ENCODE measurements at places on chromosomes 12 and 14. TPM values are rescaled to one million over a fixed set of nuclear protein-coding genes. Genes with fewer than 3 reads are reported as not detected.
A peak's percentile ranks its signal among the peaks of the same experiment; 100 is the strongest.

Gene HSPA2
- total RNA-seq = under 0.01 TPM

DNA sequence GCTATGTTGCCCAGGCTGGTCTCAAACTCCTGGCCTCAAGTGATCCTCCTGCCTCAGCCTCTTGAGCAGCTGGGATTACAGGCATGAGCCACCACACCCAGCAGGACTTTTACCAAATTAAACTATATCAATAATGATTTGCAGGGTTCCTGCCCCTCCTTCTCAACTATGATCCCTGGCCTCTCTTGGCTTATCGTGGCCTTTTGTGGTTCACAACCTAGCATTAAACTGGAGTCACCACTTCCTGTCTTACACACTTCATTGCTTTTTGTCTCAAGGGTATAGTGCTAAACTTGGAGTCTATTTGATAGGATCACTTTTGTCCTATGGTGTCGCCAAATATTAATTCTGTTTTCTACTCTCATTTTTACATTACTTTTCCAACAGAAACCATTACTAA lies 64.5 kb downstream of the SEC23A start:
- DNase-seq = no peak
- no peak overlapping the region for H3K4me3 ChIP-seq
- no peaks in the 10 kb centered on the region for H3K27me3 ChIP-seq
- H3K27ac ChIP-seq = no peak overlapping the region

DNA sequence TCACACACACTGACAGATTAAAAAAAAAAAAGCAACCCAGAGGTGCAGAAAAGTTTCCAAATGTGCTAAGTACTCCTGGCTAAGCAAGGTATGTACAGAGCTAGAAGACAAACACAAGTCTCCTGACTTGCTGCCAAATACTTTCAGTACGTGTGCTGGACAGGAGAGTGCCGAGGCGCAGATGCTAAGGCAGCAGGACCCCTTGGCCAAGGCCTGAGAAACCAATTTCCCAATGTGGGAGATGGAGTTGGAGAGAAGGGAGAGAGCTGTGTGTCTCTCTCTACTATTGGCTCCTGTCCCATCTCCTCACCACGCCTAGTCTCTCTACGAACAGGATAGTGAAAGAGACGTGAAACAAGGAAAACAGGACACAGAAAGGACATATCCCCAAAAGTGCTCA lies 5.3 kb downstream of the SPRYD3 start:
- H3K4me1 ChIP-seq = peaks cover 63% of the 10 kb centered on the region
- H3K27me3 ChIP-seq = no peaks in the 10 kb centered on the region
- no peak overlapping the region for H3K4me3 ChIP-seq
- H3K36me3 ChIP-seq = peaks cover 79% of the 10 kb centered on the region

Gene C12orf50
- total RNA-seq = not detected

Gene MYF6
- total RNA-seq = not detected

Gene ETFBKMT
- total RNA-seq = 4.9 TPM

Gene BEGAIN
- not detected for total RNA-seq

DNA sequence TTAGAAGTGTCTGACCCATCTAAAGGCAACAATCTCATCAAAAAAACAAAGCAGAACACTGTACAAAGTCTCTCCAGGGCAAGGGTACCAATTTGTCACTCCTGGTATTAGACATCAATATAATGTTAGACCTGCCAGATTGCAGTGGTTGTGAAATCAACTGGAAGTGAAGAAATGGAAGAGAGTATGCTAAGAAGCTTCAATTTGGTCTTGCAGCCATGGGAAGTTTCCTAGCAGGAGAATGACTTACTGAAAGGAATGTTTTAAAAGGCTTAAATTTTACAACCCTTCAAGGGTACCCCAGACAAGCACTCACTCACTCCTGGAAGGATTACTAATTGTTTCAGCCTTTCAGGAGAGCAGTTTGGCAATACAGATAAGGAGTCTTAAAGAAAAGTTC lies 18.9 kb downstream of the LLPH start:
- H3K27ac ChIP-seq = no peak overlapping the region
- no peaks in the 10 kb centered on the region for H3K36me3 ChIP-seq
- no peak overlapping the region for H3K4me3 ChIP-seq
- no peaks in the 10 kb centered on the region for H3K27me3 ChIP-seq
- DNase-seq = no peak

GRCh38 chr12:81360916-81361315 lies 283.0 kb downstream of the ACSS3 start:
- no peak overlapping the region for H3K27ac ChIP-seq
- H3K4me3 ChIP-seq = no peak overlapping the region
- H3K27me3 ChIP-seq = no peaks in the 10 kb centered on the region
- DNase-seq = no peak
- H3K36me3 ChIP-seq = no peaks in the 10 kb centered on the region

GRCh38 chr12:75820071-75820470 lies 211.5 kb downstream of the PHLDA1 start:
- no peak for DNase-seq
- no peaks in the 10 kb centered on the region for H3K36me3 ChIP-seq
- no peaks in the 10 kb centered on the region for H3K27me3 ChIP-seq

Gene PIK3C2G
- 159 TPM for total RNA-seq

GRCh38 chr14:75113932-75114539 lies 12.8 kb downstream of the NEK9 start:
- no peaks in the 10 kb centered on the region for H3K4me1 ChIP-seq
- H3K27ac ChIP-seq = no peak overlapping the region
- peaks cover 100% of the 10 kb centered on the region for H3K36me3 ChIP-seq
- H3K4me3 ChIP-seq = no peak overlapping the region
- H3K27me3 ChIP-seq = no peaks in the 10 kb centered on the region
- no peak for DNase-seq

DNA sequence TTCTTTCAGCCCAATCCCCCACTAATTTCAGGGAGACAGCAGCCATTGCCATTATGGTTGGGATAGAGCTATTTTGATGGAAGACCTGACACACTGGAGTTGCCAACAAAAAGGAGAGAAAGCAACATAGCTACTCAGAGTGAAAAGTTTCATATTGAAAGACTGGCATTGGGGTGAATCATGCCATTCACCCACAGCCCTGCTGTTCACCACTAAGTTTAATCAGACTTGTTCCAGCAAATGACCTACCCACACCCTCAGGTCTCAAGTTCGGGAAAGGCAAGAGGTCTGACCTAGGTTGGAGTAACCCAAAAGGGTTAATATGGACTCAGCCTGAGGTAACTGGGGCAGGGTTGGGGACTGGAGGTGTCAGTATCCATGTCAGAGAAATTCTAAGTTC lies 169.2 kb downstream of the PAWR start:
- H3K4me1 ChIP-seq = peaks cover 5% of the 10 kb centered on the region
- no peak overlapping the region for H3K27ac ChIP-seq
- H3K4me3 ChIP-seq = no peak overlapping the region
- H3K27me3 ChIP-seq = no peaks in the 10 kb centered on the region
- DNase-seq = no peak

DNA sequence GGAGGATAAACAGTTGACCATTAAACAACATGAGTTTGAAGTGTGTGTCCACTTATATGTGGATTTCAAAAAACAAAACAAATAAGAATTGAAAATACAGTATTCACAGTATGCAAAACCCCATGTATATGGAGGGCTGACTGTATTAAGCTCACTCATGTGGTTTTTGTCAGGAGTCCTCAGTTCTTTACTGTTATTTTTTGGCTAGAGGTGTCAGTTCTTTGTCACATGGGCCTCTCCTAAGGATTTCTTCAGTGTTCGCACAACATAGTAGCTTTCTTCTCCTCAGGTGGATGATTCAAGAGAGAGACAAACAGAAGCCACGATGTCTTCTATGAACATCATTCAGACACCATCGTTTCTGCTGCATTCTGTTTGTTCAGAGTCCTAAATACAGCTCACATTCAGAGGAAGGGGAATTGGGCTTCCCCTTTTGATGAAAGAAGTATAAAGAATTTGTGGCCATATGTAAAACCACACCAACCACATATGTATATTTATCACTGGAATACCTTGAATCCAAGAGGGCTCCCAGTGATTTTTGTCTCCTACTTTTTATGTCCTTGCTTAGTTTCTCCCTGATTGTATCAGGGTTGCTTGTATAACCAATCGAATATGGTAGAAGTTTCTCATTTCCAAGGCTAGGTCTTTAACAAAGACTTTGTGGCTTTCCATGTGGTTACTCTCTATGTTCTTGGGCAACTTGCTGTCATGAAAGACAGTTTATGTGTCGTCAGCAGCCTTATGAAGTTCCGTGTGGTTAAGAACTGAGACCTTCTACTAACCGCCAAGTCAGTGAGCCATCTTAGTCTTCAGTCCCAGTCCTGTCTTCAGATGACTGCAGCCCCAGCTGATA lies 18.9 kb downstream of the MNAT1 start:
- no peak overlapping the region for H3K4me3 ChIP-seq
- H3K4me1 ChIP-seq = peaks cover 5% of the 10 kb centered on the region
- H3K27ac ChIP-seq = no peak overlapping the region
- DNase-seq = peak; percentile 65
- H3K36me3 ChIP-seq = no peaks in the 10 kb centered on the region

Gene KCNC2
- 0.37 TPM for total RNA-seq

Gene MSRB3
- total RNA-seq = 75.3 TPM

Gene SSPN
- total RNA-seq = 25.1 TPM

DNA sequence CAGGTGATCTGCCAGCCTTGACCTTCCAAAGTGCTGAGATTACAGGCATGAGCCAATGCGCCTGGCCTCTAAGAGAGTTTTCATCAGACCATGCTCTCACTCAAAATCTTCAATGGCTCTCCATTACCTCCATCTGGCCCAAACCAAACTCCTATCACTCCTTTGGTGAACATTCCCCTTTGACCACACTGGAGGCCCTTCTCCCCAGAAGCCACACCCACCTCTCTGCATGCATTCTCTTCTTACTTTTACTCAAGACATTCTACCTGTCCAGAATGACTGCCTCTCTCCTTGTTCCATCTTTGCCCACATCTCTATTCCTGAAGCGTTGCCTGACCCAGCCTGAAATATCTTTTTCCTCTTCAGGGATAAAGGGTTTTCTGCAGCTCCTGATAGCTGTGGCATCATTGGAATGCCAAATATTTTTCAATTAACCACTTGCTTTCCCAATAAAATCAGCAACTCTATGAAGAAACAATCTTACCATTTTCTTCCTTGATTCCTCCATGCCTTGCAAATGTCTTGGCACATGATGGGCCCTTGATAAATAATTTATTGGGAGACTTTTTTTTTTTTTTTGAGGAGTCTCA lies 15.5 kb downstream of the PLEK2 start:
- H3K36me3 ChIP-seq = no peaks in the 10 kb centered on the region
- no peak for DNase-seq
- no peaks in the 10 kb centered on the region for H3K4me1 ChIP-seq
- H3K27me3 ChIP-seq = no peaks in the 10 kb centered on the region

GRCh38 chr12:22262309-22262708 lies 72.2 kb downstream of the ST8SIA1 start:
- no peaks in the 10 kb centered on the region for H3K36me3 ChIP-seq
- H3K4me1 ChIP-seq = no peaks in the 10 kb centered on the region
- DNase-seq = no peak
- H3K27me3 ChIP-seq = no peaks in the 10 kb centered on the region
- no peak overlapping the region for H3K27ac ChIP-seq

Gene SYNE2
- total RNA-seq = 167 TPM

- no peak for DNase-seq
- peak overlapping the region; percentile 51 for H3K4me3 ChIP-seq
- no peaks in the 10 kb centered on the region for H3K27me3 ChIP-seq
- H3K4me1 ChIP-seq = peaks cover 14% of the 10 kb centered on the region
These were observed 103.8 kb upstream of the FKBP4 start for GRCh38 chr12:2691006-2691344.

DNA sequence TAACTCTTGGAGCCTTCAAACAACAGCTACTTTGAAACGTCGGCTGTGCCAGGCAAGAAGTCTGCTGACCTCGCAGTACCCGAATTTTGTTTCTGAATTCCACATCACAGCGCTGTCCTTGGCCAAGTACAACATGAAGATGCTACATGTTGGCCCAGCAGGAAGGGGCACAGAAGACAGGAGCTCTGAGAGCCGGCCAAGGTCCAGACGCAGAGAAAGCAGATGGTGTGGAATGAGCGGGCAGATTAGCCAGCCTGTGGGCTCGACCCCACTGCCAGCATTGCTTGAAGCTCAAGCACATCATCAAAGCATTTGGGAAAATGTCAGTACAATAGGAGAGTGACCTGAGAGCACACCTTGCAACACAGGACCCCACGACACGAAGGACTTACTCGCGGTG lies 64.5 kb downstream of the FZD10 start:
- no peaks in the 10 kb centered on the region for H3K36me3 ChIP-seq
- no peak overlapping the region for H3K4me3 ChIP-seq
- H3K27ac ChIP-seq = no peak overlapping the region
- H3K27me3 ChIP-seq = no peaks in the 10 kb centered on the region

Measured in stomach (tissue), 19 donors.